ENCODE measurements at places on chromosomes 1 and 21.

DNA sequence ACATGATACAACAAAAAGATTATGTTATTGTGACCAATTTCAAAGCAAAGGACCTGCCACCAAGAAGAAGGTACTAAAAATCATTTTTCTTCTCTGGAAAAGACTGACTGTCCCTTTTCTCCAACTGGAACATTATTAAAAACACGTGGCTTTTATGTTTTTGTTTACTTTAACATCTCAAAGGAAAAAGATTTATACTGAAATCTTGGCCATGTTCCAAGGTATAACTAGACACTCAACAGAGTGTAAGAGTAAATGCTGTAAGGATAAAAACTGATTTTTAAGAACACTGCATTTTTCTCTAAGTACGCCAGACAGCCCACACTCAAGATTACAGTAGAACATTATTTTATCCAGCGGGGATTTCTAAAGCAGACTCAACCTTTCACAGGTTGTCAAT, 62.1 kb downstream of the BRWD1 start:
- DNase-seq = no peak

DNA sequence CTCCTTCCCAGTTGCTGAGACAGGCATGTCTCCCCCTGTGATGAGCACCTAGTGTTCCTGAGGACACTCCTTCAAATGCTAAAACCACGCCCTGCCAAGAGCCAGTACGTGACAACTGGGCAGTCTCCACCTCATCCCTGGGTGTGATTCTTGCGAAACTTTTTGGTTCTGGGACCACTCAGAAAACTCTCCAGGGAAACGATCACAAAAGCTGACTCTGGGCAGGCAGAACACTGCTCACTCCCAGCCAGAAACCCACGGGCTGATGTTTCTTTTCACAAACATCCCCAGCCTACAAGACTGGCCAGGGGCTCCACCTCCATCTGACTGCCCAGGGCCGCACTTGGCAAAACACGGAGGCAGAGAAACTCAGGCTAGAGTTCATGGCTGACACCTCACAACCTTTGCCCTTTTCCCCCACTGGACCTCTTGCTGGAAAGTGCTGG, 24.4 kb downstream of the DHRS3 start:
- no peak for DNase-seq

GRCh38 chr1:227939791-227940771, 7.7 kb downstream of the WNT9A start:
- peak; percentile 38 for DNase-seq

GRCh38 chr1:9809100-9809510, 14.7 kb downstream of the CLSTN1 start:
- no peak for DNase-seq

- no peak for DNase-seq
Observed at GRCh38 chr1:150708595-150708994, 11.6 kb upstream of the GOLPH3L start.

DNA sequence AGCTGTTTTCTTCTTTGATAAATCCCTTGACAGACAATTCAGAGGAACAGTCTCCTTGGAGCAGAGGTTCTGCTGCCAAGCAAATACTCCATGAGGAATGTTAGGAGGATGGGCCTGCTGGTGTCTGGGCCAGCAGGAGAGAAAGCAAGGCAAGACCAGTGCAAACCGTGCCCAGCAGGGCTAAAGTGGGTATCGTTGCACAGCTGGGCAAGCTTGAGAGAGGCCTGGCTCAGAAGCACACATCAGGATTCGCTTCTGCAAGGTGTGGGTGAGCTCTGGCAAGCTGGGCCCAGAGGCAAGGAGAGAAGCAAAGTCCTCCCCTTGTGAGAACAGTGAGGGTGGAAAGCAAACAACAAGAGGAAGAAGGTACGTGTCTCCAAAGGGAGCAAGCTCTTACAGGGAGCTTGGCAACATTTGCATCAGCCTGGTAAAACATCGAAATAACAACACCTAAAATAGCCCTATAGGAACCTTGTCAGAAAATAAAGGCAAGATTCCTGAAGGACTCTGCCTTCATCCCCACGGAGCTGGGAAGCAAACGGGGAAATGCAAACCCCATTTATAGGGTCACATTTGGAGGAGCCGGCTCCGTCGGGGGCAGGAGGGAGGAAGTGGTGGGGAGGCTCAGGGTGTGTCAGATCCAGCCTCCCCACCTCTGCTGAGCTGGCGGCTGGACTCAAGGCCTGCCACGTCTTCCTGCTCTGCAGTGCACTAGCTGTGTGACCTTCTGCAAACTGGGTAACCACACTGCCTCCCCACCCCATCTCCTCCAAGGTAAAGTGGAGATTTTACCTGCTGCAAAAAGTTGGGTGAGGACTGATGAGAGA, 62.3 kb upstream of the HIVEP3 start:
- no peak for DNase-seq

DNA sequence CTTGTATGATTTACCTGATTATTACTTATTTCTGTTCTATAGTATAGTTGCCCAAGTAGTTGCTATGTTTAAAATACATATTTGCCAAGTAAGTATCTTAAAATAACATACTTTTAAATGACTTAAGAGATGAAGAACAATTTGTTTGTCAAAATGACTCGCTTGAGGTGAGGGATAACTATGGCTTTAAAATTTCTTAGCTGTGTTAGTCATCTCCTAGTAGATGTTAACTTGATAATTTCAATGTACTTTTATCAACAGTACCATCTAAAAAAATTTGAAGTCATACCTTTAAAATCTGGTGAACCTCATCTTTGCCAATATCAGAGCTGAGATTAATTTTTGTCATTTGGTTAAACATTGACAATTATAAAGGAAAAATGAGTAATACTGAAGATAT, 37.7 kb downstream of the ODR4 start:
- DNase-seq = no peak

GRCh38 chr1:51736702-51737101, 119.8 kb downstream of the OSBPL9 start:
- no peak for DNase-seq

Data from lower lobe of right lung (tissue), 2 donors.